ENCODE measurements at places on chromosomes 4 and X.
A peak's percentile ranks its signal among the peaks of the same experiment; 100 is the strongest.

DNA sequence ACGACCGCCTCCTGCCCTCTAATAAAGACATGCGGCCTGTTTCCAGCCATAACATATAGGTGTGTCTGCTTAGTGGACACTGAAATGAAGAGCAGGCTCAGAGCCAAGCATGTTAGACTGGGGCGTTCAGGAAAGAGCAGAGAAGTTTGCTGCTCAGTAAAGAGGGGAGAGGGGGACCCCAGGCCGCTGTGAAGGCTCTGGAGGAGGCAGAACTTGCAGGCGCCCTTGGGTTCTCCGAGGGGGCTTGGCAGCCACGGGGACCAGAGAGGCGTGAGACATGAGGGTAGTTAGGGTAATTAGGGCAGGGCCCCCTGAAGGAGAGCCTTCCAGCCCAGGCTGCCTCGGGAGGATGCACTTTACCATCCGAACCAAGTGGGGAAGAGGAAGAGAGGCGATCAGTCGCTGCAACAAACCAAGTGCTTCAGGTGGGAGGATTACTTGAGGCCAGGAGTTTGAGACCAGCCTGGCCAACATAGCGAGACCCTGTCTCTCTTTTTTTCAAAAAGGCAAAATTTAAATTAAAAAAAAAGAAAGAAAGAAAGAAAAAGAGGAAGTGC, 46.6 kb upstream of the CDKN2AIP start:
- no peak for DNase-seq

- DNase-seq: no peak
Observed at GRCh38 chr4:24795666-24796381, 451 bp downstream of the SOD3 start.

DNA sequence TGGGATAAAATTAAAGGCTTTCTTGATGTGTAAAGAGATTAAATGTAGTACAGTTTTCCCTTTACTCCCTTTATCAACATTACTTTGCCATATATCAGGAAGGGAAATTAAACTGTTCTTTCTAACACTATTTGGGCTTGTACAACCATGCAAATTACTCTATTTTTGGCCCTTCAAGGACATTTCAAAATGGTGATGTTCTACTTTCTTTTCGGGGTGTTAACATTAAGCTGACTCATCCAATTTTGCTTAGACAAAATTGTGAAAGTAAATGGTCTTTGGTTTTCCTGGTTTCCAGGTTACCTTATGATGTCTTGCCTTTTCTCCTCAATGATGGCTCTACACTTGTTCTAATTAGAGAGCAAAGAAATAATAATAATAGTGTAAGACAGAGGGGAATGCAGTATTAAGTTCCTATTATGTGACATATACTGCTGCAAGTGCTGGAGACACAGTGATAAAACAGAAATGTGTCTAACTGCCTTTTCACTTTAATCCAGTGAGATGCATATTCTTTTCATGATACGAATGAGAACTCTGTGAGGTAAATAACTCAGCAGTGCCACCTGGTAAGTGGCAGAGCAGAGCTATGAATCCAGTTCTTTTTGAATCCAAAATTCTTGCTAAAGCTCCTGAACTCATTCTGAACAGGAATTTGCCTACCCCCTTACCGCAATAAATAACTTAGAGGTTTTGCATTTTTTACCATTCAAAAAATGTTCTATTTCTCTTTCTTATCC, 35.7 kb upstream of the PDE5A start:
- no peak for DNase-seq

- DNase-seq: no peak
Observed at GRCh38 chr4:94409962-94410361, 41.8 kb upstream of the PDLIM5 start.

- DNase-seq: peak; percentile 40
Observed at GRCh38 chr4:89024051-89024675, 32.8 kb downstream of the FAM13A start.

- no peak for DNase-seq
Observed at GRCh38 chrX:116292183-116292582, 121.6 kb downstream of the AGTR2 start.

GRCh38 chr4:128782076-128782715, 27.3 kb upstream of the JADE1 start:
- no peak for DNase-seq

DNA sequence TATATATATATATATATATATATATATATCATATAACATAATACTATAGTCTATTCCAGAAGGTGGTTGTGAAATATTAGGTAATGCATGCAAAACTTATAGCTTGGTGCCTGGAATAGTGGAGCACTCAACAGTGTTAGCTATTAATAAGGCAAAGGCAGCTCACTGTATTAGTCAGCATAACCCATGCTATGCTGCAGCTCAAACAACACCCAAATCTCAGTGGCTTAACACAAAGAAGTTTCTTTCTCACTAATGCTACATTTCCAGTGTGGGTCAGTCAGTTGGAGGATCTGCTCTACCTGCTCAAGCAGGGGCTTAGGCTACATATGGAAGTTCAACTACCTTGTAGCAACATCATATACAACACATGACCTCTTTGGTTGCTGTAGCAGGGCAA, 5.2 kb upstream of the RPGR start:
- DNase-seq: no peak

GRCh38 chrX:97290199-97290598, 406.5 kb downstream of the RPA4 start:
- DNase-seq: no peak

- no peak for DNase-seq
Observed at GRCh38 chrX:142502441-142502840, 297.4 kb upstream of the MAGEC2 start.

DNA sequence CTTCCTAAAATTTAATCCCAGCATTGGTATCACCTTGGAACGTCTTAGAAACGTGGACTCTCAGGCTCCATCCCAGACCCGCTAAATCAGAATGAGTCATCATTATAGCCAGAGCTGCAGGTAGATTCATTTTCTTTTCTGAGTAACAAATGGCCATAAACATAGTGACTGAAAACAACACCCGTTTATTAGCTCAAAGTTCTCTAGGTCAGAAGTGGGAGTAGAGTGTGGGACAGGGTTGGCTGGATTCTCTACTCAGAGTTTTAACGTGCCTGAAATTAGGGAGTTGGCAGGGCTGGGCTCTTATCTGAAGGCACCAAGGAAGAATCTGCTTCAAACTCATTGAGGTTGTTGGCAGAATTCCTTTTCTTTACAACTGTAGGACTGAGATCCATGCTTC, 101.8 kb upstream of the C1QTNF7 start:
- no peak for DNase-seq

- DNase-seq: no peak
Observed at GRCh38 chr4:79959652-79960051, 113.4 kb downstream of the ANTXR2 start.

GRCh38 chrX:123422875-123423274, 238.8 kb downstream of the GRIA3 start:
- no peak for DNase-seq

- DNase-seq: no peak
Observed at GRCh38 chr4:182062936-182063335, 180.3 kb upstream of the TENM3 start.

DNA sequence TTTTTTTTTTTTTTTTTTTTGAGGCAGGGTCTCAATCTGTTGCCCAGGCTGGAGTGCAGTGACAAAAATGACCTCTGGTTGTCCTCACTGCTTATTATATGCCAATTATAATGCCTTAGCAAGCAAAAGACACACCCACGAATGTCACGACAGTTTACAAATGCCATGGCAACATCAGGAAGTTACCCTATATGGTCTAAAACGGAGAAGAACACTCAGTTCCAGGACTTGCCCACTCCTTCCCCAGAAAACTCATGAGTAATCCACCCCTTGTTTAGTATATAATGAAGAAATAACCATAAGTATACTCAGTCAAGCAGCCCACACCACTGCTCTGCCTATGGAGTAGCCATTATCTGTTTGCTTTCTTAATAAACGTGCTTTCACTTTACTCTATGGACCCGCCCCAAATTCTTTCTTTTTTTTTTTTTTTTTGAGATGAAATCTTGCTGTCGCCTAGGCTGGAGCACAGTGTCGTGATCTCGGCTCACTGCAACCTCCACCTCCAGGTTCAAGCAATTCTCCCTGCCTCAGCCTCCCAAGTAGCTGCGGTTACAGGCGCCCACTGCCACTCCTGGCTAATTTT, 106.2 kb downstream of the SMIM20 start:
- DNase-seq: no peak

- DNase-seq: no peak
Observed at GRCh38 chr4:129950217-129950616, 854.3 kb downstream of the C4orf33 start.

- DNase-seq: no peak
Observed at GRCh38 chr4:129917651-129918050, 821.7 kb downstream of the C4orf33 start.

- DNase-seq: no peak
Observed at GRCh38 chr4:2257361-2258081, 4.4 kb downstream of the MXD4 start.

- DNase-seq: no peak
Observed at GRCh38 chr4:148693913-148694649, 251.9 kb upstream of the NR3C2 start.

DNA sequence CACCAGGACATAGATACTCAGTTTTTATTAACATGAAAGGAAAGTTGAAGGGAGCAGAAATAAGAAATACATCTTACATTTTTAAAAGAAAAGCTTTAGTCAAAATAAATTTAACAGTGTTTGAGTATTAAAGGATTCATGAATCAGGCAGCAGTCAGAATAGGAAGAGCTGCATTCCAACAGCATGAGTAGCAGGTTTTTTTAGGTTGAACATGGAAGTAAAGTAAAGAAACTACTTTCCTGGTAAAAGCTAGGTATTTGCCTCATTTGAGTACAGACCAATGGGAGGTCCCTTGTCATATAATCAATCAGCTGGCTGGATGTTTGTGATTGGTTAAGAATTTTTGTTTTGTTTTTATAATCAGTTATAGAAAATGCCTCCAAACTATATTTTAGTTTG, 645.9 kb upstream of the INTU start:
- DNase-seq: no peak

GRCh38 chrX:77975755-77976154, 6.3 kb upstream of the PGAM4 start:
- DNase-seq: no peak

DNA sequence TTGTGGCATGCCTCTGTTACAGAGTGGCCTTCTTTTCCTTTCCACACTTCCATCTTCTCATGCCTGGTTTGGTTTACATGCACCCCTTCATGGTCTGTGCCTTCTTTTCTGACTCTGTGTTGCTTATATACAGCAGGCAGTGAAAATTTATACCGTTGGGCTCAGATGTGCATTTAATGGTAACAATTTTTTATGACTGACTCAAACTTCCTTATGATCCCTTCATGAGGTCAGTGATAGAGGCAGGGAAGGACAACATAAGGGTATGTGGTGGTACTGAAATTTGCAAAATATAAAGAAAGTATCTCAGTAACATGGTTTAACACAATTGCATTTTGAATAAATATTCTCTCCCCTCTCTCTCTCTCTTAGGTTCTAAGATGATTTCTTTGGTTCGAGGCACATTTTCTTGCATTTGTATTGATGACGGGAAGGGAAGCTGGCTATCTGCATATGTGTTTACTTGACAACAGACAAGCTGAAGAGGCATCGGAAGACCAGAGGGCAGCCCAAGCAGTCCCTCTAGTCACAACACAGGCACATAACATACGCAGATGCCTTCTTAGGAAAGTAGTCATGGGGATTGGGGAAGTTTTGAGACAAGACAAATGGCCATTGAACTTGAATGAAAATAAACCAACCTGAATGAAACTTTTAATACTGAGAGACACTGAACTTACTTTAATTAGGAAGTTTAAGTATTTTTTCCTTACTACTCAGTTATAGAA, 163.3 kb upstream of the LEF1 start:
- no peak for DNase-seq

DNA sequence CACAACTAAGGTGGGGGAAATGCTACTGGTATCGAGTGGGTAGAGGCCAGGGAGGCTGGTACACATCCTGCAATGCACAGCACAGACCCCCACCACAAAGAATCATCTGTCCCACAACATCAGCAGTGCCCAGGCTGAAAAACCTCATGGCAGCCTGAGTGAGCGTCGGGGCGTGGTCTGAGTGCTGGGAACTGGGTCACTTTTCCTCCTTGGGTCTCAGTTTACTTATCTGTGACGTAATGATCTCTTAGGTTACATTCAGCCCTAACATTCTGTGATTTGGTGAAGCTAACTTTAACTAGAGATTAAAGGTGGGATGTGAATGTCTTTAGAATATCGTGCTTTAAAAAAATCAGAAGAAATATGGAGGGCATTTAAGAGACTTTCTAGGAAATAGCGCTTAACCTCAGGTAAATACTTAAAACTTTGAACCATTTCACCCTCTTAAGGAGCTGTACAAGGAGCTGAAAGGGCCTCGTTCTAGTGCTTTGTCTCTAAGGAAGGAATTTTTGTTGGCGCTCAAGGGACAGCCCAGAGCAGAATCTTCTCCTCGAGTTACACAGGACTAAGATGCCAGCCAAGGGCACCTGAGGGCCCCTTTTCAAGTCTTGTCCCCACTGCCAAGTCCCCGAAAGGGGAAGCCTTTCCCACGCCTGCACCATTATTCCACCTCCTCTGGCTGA, 18.1 kb upstream of the TRIM2 start:
- DNase-seq: no peak

- no peak for DNase-seq
Observed at GRCh38 chr4:84578540-84579402, 4.2 kb upstream of the CDS1 start.

GRCh38 chr4:159455675-159456237, 352.9 kb downstream of the RAPGEF2 start:
- peak; percentile 8 for DNase-seq

GRCh38 chr4:82508806-82509428, 52.9 kb downstream of the TMEM150C start:
- no peak for DNase-seq

DNA sequence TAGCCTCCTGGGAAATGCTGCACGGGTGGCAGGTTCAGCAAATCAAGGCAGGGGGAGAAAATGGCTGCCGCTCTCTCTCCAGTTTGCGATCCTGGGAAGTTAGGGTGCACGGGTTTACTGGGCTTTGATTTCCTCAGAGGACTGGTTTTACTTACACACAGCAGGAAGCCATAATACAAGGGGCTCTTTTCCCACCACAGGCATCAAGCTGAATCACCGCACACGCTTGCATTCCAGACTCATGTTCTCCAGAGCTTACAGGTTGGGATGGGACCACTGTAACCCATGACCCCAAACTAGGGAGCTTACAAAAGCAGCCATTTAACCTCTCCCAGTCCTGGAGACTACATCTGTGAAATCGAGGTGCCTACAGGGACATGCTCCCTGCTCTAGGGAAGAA, 159.8 kb downstream of the DHRSX start:
- no peak for DNase-seq

- DNase-seq: no peak
Observed at GRCh38 chr4:129862461-129862860, 766.5 kb downstream of the C4orf33 start.

DNA sequence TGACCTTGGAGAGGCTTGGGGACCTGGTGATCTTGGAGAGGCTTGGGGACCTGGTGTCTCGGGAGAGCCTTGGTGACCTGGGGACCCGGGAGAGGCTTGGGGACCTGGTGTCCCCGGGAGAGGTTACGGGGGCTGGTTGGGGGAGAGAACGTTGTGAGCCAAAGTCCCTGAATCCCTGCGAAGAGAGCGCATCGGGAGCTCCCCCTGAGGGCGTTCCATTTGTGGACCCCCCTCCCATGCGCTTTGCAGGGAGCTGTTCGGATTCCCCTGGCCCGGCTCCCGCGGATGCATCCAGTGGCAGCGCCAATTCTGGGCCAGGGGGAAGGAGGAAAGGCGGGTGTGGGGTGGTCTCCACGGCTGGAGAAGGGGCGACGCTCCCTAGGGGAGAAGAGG, 13.3 kb downstream of the SHOX start:
- no peak for DNase-seq

GRCh38 chrX:132016628-132017430, 6.3 kb upstream of the STK26 start:
- no peak for DNase-seq
